Fibroblast of skin of right quadriceps (primary cell): ENCODE measurements at places on chromosomes 6 and 20.

DNA sequence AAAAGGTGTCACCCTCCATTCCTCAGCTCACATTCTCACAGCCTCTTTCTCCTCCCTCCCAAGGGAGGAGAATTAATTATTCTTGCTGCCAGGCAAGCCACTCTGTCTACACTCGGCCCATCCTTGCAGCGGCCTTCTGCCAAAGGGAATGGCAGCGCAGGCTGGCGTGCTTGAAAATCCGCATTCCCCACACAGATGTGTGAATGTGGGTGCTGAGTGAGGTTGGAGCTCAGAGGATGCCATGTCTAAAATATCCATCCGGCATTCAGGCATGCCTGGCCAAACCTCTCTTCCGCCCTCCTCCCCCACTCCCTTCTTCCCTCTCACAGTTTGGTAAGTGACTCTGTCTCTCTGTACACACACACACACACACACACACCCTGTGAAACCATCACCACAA, 27.7 kb downstream of the PNPLA1 start:
- DNase-seq = no peak

DNA sequence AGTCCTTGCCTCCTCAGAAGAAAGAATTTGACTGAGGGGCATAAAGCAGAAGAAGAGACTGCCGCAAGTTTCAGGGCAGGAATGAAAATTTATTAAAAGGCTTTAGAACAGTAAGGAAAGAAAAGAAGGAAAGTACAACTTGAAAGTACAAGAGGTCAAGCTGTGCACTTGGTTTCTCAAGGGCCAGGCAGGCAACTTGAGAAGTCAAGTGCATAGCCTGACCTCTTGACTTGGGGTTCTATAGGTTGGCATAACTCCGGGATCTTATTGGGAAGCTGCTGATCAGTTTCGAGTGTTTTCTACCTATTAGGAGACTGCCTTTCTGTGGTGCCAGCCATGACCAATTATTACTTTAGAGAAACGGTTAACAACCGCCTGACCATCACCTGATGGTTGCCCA, 237.0 kb upstream of the RGS17 start:
- DNase-seq = no peak

DNA sequence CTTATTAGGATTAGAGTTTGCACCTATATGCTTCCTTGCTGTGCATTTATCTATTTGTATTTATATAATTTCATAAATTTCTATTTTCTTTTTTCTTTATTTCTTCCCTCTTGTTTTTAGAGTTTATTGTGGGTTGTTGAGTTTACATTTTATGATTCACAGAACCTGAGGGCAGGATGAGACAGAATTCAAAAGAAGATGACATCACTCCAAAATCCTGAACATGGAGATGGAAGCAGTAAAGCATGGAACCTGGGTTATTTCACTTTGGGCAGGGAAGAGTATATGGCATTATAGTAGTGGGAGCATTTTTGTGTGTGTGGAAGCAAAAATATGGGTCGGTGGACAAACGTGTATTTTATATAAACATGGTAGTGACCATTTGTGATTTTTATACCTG, 157.5 kb downstream of the RFX6 start:
- no peak for DNase-seq

GRCh38 chr6:5099537-5099936, 14.4 kb downstream of the PPP1R3G start:
- no peak for DNase-seq

GRCh38 chr6:143958839-143959399, 49.1 kb downstream of the PLAGL1 start:
- no peak for DNase-seq
